ENCODE measurements at places on chromosomes 5 and 9.
A peak's percentile ranks its signal among the peaks of the same experiment; 100 is the strongest.

GRCh38 chr9:80664327-80665210 lies 1024.8 kb downstream of the TLE1 start:
- no peak for DNase-seq

- DNase-seq: no peak
Observed at GRCh38 chr5:173435447-173435846, 107.2 kb upstream of the STC2 start.

- no peak for DNase-seq
Observed at GRCh38 chr5:14476786-14477435, 104.7 kb upstream of the OTULINL start.

- DNase-seq: no peak
Observed at GRCh38 chr9:110007477-110008270, 200.3 kb downstream of the C9orf152 start.

DNA sequence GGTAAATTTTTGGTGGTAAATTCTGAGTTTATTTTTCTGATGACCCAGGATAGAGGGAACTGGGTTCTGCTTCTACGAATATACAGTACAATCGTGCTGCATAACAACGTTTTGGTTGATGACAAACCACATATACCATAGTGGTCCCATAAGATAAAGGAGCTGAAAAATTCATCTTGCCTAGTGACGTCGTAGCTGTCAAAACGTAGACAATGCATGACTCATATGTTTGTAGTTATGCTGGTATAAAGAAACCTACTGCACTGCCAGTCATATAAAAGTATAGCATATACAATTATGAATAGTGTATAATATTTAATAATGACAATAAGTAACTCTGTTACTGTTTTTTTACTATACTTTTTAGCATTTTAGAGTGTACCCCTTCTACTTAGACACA lies 244.0 kb downstream of the GAS1 start:
- DNase-seq: no peak

- no peak for DNase-seq
Observed at GRCh38 chr5:76755779-76756637, 40.1 kb downstream of the F2R start.

DNA sequence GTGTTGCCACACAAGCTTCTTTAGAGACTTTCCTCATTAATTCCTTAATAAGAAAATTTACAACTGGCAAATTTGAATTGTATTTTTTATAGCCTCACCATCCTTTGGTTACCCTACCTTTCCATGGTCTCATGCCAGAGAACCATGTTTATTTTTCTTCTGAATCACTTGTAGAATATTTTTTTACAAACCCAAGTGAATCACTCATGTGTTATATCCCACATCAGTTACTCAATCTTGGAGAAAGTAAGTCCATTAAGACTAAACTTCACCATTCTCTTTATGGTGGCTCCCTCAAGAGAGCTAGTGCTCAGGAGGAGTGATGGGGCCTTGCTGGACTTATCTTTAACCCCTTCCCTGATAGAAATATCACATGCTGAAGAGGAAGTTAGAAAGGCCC lies 128.9 kb downstream of the SUSD1 start:
- no peak for DNase-seq

- DNase-seq: no peak
Observed at GRCh38 chr5:54577937-54578653, 60.5 kb downstream of the SNX18 start.

DNA sequence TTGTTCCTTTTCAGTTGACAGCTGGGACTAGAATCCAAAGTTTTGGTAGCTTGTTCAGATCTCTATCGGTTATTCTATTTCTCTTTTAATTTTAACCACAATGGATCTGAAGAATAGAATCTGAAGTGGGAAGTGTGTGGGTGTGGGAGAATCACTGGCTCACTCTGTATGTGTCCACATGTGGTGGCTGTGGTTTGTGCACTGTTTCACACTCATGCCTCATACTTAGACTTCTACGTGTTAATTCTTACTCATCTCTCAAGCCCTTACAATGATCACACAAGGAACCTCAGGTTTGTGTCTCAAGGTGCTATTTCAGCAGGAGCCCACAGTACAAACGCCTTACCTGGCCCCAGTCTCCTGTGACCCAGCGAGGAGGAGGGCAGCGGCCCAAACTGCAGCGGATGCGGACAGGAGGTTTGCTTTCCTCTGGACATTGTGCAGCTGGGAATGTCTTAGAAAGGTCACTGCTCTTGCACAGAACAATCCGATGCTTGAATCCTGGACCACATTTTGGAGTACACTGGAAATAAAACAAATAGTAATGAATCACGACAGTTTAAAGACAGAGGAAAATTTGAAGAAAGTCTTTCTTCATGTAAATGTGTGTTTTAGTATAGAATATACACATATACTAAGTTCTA lies 309.1 kb downstream of the ADAMTS6 start:
- DNase-seq: peak; percentile 56

DNA sequence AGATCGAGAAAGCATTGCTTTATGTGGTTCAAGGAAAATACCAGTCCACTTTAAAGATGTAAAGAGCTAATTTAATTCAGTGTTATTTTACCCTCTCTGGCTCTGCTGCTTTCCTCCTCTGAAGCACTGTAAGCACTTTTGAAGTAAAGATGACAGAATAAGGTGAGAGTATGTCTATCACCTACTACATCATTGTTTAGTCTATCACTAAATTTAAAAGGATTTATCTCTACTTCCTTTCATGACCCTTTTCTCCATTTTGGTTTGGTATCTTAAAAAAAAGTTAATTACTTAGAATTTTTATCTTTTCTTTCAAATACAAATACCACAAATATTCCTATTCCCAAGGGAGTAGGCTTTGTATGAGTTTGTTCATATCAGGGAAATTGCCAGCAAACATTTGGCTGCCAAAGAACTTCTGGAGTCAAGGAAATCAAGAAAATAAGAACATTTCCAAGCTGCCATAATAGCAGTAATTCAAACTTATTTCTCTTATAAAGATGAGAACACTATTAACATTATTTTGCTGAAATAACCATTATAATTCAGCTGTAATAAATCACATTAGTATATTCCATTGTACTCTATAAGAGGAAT lies 77.8 kb downstream of the SLC38A9 start:
- no peak for DNase-seq

- DNase-seq: no peak
Observed at GRCh38 chr9:126625329-126626126, 11.8 kb downstream of the LMX1B start.

DNA sequence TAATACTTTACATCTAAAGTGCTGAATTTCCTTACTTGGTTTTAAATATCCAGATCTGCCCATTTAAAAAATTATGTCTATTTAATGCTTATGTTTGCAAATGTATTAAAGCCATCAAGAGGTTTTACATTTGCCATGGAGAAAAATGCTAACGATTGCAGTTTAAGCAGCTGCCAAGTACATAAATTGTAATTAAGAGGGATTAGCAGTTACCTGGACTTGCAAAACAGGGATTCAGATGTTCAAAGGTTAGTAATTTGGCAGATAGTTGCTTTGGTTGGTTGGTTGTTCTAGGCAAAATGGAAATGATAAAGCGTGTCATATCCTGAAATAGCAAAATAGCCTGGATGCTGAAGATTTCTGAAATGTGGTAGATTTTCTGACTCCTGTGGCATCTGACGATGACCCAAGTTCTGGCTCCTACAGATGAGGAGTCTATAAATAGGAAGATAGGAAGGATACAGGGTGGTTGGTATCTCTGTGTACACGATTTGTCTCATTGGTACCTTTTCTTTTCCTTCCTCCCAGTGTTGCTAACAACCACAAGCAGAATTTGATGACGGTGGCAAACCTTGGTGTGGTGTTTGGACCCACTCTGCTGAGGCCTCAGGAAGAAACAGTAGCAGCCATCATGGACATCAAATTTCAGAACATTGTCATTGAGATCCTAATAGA lies 282.9 kb downstream of the NR3C1 start:
- no peak for DNase-seq

DNA sequence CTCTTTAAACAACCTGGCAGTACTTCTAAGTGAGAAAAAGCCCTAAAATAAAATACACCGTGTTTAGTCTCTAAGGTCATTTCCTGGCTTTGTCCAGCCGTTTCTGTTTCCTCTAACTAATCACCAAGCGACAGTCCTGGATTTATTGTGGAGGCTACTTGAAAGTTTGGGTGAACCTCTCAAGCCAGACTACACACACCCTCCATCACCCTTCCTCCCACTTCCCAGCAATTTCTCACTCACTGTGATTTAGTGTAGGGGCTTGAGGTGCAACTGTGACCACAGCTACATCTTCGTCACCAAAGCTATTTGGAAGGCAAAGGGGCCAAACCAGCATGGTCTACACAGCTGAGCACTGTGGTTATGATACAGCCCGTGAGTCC lies 240.0 kb upstream of the SLC24A2 start:
- no peak for DNase-seq
